ENCODE measurements at places on chromosomes 12 and 14.

GRCh38 chr12:48296586-48297282, 54.0 kb downstream of the ZNF641 start:
- DNase-seq: peak; percentile 11

DNA sequence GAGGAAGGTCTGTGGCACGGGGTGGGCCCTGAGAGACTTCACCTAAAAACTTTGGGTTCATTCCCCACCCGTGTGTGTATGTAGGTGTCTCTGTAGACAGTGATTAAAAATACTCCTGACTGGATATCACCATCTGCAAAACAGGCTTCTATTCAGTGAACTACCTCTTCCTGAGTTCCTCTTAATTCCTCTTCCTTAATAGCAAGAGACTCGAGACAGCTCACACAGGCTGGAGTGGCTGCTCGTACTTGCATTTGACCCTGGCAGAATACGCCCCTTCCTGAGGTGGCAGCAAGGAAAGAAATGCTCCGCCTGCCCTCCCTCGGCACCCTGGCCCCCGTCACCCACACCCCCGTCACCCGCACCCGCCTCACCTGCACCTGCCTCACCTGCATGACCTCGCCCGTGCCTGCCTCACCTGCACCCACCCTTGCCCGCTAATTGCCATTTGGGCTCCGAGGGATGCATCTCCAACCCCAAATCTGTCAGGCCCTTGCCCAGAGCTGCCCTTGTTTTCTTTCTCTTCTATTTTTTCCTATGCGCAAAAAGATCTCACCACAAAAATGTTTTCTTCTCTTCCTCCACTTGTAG, 90.0 kb downstream of the FBXL14 start:
- no peak for DNase-seq

DNA sequence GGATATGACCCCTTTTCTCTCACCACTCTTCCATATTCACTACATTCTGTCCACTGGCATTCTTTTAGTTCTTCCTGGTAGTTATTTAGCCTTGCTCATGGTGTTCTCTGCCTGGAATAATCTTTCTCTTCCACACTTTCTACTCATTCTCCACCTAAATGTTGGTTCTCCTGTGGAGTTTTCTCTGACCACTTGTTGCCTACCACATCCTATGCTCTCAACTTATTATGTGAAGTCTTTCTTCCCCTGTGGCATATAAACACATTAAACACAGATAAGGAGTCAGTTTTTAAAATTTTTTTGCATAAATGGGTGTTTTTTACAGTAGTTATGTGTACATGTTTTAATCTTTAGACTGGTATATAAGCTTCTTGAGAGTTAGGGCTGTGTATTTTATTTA, 3.3 kb upstream of the SMARCC2 start:
- no peak for DNase-seq

DNA sequence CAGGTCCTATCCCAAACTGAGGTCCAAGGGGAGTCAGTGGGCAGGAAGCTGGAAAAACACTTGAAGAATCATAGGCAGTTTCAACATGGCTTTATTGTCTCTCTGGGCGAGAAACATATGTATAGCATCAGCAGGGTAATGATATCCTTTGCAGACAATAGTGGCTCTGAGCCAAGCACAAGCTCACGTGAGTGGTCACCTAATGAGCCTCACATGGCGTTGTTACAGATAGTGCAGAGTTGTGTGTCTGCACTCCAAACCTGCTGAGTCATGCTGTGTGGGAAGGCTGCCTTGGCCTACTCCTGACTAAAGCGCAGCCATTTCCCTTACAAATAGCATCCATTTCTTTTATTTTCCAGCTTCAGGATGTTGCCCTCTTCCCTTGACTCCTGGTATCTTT, 105.2 kb upstream of the SYT1 start:
- no peak for DNase-seq

GRCh38 chr12:1418144-1418543, 176.2 kb downstream of the FBXL14 start:
- DNase-seq: no peak

DNA sequence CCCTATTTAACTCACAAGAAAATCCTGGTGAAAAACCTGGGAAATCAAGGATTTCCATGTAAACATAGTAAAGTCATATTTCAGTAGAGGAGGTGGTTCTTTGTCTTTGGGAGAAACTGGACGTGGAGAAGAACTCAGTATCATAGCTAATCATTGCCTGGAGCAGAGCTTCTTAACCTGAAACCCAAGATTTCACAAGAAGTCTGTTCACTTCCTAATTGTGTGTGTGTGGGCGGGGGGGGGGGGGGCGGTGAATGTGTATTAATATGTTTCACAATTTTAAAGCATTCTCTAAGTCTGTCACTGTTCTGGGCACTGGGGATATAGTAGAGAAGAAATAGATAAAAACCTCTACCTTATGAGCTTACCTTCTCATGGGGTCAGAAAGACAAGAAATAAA, 96.7 kb upstream of the PPP4R3A start:
- DNase-seq: no peak

DNA sequence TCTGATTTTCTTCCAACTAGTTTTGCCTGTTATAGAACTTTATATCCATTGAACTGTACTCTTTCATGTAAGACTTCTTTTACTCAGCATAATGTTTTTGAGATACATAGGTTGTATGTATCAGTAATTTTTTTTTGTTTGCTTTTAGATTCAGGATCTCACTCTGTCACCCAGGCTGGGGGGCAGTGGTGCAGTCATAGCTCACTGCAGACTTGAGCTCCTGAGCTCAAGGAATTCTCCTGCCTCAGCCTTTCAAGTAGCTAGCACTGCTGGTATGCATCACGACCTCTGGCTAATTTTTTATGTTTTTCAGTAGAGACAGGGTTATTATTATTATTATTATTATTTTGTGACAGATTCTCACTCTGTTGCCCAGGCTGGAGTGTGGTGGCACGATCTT, 65.0 kb upstream of the DDHD1 start:
- no peak for DNase-seq

DNA sequence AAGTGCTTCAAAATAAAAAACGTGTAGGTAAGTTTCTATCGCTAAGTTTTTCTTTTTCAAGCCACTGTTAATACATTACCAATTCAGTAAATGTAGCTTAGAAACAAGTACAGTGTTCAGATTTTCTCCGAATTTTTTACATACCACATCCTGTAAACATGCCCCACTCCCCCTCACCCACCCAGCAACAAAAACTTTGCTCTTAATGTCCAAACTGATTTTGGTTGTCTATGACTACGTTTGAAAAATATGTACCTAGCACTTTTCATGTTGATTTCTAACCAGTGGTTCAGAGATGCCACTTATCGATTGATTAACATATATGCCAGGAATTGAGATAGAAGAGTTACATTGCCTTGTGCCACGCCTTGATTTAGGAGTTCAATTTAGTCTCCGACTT, 663 bp upstream of the LIN7A start:
- DNase-seq: no peak

DNA sequence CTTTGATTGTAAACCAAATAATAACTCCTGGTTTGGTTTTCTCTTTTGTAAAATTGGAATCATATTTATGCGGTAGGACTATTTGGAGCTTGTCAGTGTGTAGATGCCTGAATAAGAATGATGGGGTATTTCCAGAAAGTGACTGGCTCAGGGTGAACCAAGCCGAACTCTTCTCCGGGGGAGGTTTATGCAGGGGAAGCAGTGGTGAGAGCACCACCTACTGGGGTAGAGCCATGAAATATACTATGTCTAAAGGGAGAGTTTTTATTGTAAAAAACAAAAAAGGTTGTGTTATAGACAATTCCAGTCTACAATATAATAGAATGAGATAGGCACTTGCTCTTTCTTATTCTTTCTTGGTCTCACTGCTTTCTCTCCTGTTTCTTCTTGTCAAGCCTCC, 222.9 kb upstream of the SLC16A7 start:
- DNase-seq: no peak

- no peak for DNase-seq
Measured at GRCh38 chr12:116635487-116635886, 76.3 kb downstream of the MAP1LC3B2 start.

DNA sequence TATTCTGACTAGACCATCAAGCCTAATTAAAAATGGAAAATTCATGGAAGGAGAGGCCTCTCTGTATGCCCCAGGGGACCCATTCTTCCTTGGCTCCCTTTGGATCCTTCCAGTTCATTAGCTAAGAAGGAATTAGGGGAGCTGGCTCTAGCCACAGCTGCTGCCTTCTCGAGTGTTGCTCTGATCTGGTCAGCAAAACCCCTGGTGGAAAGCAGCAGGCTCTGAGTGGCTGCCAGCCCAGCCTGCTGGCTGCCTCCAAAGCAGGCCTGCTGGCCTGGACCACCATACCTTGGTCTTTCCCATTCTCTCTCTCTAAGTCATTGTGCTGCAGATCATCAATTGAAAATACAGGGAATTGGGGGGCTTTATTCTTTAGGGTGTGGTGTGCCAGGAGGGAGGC, 29.0 kb upstream of the AKAP6 start:
- DNase-seq: no peak

GRCh38 chr14:30016002-30016401, 88.4 kb upstream of the PRKD1 start:
- DNase-seq: no peak

DNA sequence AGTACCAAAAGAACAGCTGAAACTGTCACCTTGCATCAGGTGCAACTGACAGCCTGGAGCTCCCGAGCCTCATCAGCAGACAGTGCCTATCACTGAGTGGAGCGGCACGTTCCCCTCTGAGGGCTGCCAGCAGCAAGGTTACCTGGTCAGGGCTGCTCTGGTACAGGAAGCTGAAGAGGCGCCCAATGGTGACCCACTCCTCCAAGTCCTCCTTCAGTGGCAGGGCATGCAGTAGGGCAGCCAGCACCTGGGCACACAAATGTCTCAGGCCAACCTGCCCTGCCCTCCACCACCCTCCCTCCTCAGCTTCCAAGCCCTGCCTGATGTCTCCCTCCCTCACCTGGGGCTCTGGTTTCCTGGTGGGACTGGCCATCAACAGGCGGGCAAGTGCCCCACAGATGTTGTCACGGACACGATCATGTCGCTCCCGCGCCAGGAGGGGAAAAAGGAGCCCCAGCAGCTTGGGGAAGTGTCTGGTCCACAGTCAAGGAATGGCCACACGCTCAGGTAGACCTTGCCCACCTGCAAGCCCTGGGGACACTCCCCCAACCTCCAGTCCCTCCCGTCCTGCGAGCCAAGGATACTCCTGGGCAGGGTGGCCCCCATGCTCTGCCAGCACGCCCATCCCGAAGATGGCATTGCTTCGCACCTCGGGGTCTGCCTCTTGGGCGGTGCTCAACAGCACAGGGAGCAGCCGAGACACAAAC, 7.1 kb downstream of the IPO4 start:
- DNase-seq: no peak

GRCh38 chr12:104682790-104683279, 226.1 kb downstream of the CHST11 start:
- peak; percentile 34 for DNase-seq

GRCh38 chr14:104926619-104927431, 2.1 kb downstream of the PLD4 start:
- no peak for DNase-seq

GRCh38 chr12:9742661-9743060, 9.8 kb upstream of the CLECL1 start:
- no peak for DNase-seq

GRCh38 chr12:27012239-27012981, 1.8 kb downstream of the TM7SF3 start:
- no peak for DNase-seq

DNA sequence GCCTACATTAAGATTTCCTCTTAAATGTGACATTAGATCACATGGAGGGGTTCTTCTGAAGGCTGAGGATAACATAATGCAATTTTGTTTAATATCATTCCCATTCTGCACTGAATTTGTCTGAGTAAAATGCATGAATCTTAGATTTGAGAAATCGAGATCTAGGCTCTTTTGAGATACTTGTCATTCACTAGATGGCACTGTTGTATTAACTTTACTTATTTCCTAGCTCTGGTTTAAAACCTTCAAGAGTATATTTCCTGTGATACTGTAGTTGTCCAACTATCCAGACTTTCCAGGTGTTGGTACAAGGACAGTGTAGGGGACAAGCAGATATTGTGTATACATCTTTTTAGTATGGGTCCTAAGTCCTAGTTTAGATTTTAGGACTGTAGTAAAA, 91.7 kb upstream of the SEL1L start:
- no peak for DNase-seq
